Activated naive CD4-positive, alpha-beta T cell treated with anti-CD3 and anti-CD28 coated beads, Interleukin-2, amount 10 ng/mL, durations not matched to agents 7 days and 5 days (primary cell): ENCODE measurements at places on chromosomes 3 and 15.
A peak's percentile ranks its signal among the peaks of the same experiment; 100 is the strongest.

GRCh38 chr3:124207873-124208485 lies 216.1 kb upstream of the ROPN1 start:
- H3K36me3 ChIP-seq, result no peaks in the 10 kb centered on the region
- no peak for DNase-seq
- H3K27me3 ChIP-seq, result no peaks in the 10 kb centered on the region
- H3K4me3 ChIP-seq, result no peak overlapping the region

DNA sequence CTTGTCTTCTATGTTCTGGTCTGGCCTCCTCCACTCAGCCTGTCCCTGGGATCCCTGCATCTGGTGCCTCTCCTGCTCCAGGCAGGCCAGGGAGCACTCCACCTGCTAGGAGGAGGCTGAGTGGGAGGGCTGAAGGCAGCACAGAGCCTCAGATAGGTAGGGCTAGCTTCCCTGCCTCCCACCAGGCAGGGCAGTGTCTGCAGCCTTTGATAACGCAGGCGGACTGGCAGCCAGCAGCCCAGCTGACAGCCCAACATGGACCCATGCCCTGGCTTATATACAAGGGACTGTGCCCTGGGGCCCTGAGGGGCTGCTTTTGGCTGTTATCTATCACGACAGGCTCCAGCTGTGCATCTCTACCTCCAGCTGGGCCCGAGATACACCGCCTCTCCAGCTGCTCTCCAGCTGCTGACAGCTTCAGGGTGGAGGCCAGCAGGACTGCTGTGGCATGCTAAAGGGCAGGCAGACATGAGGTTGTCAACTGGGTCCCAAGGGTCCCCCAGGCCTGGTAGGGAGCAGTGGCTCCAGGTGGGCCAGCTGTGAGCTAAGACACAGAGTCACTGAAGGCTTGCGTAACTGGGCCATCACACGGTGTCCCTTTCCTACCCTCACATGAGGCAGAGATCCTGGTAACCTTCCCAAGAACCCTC lies 5.2 kb upstream of the CLK3 start:
- DNase-seq, result no peak
- H3K4me1 ChIP-seq, result peaks cover 12% of the 10 kb centered on the region
- H3K27me3 ChIP-seq, result peaks cover 40% of the 10 kb centered on the region
- no peaks in the 10 kb centered on the region for H3K36me3 ChIP-seq
- no peak overlapping the region for H3K27ac ChIP-seq

DNA sequence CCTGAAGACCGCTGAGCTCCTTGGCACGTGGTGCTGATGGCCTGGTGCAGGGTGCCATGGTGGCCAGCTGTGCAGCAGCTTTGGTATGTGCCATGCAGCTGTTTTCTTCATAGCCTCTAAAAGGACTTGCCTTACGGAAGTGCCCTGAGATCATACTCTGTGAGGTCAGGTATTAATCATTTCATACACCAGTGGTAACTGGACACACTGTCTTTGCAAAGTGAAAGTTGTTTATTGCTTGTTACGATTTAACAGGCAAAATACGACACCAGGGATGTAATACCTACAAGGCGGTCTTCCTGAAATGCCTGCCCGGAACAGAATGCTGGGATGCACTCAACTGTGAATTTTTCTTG lies 184.6 kb downstream of the ATP10A start:
- H3K27ac ChIP-seq, result no peak overlapping the region
- DNase-seq, result no peak
- H3K4me3 ChIP-seq, result no peak overlapping the region
- H3K4me1 ChIP-seq, result no peaks in the 10 kb centered on the region
- H3K36me3 ChIP-seq, result peaks cover 35% of the 10 kb centered on the region

- H3K36me3 ChIP-seq, result peaks cover 43% of the 10 kb centered on the region
- peak overlapping the region; percentile 29 for H3K27ac ChIP-seq
- H3K4me3 ChIP-seq, result no peak overlapping the region
- no peak for DNase-seq
- peaks cover 42% of the 10 kb centered on the region for H3K4me1 ChIP-seq
- no peaks in the 10 kb centered on the region for H3K27me3 ChIP-seq
Measured at GRCh38 chr15:75620058-75620820, 5.3 kb downstream of the SNUPN start.

DNA sequence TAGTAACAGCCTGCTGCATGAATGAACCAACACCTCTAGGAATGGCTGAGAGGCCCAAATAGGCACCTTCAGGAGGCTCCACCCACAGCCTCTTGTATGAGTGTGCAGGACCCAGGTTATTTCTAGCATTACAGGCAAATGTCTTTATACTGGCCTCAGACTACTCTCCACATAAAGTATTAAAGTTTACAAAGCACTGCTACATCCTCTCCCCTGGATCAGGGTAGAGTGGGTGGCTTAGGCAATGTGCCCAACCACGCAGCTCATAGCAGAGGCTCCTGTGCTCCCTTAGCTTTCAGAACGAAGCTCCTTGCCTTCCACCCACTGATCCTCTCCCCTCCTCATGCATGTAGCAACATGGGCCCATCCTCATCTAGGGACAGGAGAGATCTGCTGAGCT lies 16.3 kb downstream of the TMEM43 start:
- no peaks in the 10 kb centered on the region for H3K27me3 ChIP-seq
- H3K36me3 ChIP-seq, result peaks cover 47% of the 10 kb centered on the region
- H3K4me3 ChIP-seq, result no peak overlapping the region
- peaks cover 48% of the 10 kb centered on the region for H3K4me1 ChIP-seq
- H3K27ac ChIP-seq, result peak overlapping the region; percentile 95
- DNase-seq, result peak; percentile 19

DNA sequence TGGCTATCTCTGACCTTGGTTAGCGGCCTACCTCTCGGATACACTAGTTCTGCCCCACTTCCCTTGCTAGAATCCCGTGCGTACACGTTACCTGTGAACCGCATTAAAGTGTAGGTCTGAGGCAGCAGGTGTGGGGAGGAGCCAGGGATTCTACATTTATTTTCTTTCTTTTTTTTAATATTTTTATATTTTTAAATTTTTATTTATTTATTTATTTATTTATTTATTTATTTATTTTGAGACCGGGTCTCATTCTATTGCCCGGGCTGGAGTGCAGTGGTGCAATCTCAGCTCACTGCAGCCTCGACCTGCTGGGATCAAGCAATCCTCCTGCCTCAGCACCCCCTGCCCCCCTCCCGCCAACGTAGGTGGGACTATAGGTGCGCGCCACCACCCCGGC lies 60.9 kb upstream of the NR2E3 start:
- no peak overlapping the region for H3K27ac ChIP-seq
- H3K4me1 ChIP-seq, result no peaks in the 10 kb centered on the region
- no peak for DNase-seq
- no peaks in the 10 kb centered on the region for H3K36me3 ChIP-seq
- H3K4me3 ChIP-seq, result no peak overlapping the region
- peaks cover 16% of the 10 kb centered on the region for H3K27me3 ChIP-seq

GRCh38 chr3:15309662-15310335 lies 22.6 kb downstream of the SH3BP5 start:
- peak overlapping the region; percentile 93 for H3K27ac ChIP-seq
- DNase-seq, result no peak
- no peak overlapping the region for H3K4me3 ChIP-seq
- peaks cover 44% of the 10 kb centered on the region for H3K36me3 ChIP-seq

DNA sequence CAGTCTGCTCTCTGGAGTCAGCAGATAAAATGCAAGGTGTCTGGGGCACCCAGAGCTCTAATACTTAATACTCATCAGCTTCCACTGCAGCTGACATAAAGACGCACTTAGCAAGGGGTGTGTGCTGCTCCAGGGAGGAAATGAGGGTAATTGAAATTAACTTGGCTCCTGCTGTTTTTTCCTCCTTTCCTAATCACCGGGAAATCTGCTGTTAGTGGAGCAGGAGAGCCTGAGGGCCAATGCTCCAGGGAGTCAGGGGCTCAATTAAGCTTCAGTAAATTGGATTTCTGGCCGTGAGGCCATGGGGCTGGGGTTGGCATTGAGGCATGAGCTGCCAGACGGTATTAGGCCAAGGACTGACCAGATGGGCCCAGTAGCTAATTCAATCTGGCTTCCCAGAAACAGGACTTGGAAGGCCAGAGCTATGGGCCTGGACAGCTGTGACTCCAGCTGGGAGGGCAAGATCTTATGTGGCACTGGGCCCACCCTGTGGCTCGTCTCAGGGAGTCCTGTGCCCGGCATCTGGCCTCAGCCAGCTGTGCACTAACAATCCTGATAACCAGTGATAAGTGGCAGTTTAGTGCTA lies 30.7 kb upstream of the CHRNB4 start:
- H3K27ac ChIP-seq, result no peak overlapping the region
- H3K4me1 ChIP-seq, result no peaks in the 10 kb centered on the region
- peaks cover 23% of the 10 kb centered on the region for H3K27me3 ChIP-seq
- H3K4me3 ChIP-seq, result no peak overlapping the region
- no peak for DNase-seq

DNA sequence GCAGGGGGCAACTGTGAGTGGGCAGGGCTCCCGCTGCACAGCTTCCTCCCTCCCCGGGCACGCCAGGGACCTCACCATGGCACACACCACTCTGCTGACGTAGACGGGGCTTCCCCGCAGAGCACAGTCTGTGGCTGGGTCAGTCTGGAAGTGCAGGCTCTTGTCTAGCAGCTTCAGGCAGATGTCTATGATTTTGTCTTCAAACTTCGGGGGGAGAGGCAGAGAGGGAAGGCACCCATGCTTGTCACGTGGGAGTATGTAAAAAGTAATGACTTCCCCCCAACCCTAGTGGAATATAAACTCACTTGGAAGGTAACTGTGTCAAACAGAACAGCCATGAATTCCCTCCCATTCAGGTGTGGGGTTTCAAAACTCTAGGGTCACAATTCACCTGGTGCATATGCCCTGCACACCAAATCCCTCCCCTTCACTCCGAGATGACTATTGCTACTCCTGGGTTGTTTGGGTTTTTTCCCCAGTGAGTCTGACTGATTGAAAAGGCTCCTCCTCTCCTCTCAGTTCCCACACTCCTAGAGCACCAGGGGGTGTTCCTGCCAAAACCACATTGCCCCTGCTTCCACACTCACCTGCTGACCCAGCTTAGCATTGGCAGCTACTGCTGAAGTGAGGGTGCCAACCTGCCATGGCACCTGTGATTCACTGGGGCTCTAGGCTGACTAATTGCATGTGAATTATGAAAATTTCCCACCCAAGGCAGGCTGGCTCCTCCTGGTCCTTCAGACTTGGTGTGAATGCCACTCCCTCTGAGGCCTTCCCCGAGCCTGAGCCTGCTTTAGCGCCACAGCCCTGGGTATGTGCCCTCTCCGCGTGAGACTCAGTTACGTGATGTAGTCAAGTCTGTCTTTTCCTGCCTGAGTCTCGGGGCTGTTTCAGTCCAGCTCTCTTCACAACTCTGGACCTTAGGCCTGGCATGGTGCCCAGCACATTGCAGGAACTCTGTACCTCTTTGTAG lies 13.0 kb downstream of the TGM5 start:
- peaks cover 37% of the 10 kb centered on the region for H3K27me3 ChIP-seq
- DNase-seq, result no peak
- H3K36me3 ChIP-seq, result no peaks in the 10 kb centered on the region
- no peak overlapping the region for H3K27ac ChIP-seq

DNA sequence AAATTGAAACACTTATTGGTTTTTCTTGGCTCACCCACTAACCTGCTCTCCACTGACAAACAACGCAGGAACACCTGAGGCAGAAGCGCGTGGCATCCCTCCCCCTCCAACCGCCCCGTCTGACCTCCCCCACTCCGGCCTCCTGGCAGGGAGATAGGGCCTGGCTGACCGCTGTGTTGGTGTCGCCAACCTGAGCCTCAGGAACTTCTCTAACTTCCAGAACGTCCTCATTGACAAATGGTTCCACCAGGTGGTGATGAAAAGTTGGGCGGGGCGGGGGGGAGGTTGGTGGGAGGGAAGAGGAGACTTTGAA lies 22.8 kb downstream of the IL17RD start:
- no peaks in the 10 kb centered on the region for H3K4me1 ChIP-seq
- peaks cover 65% of the 10 kb centered on the region for H3K27me3 ChIP-seq
- no peak overlapping the region for H3K27ac ChIP-seq
- no peaks in the 10 kb centered on the region for H3K36me3 ChIP-seq
- no peak for DNase-seq
- H3K4me3 ChIP-seq, result no peak overlapping the region

GRCh38 chr15:84839714-84840113 lies 22.6 kb downstream of the ALPK3 start:
- no peak overlapping the region for H3K27ac ChIP-seq
- peaks cover 19% of the 10 kb centered on the region for H3K27me3 ChIP-seq
- DNase-seq, result no peak

GRCh38 chr3:98701071-98701675 lies 62.0 kb upstream of the ST3GAL6 start:
- no peak for DNase-seq
- H3K4me1 ChIP-seq, result no peaks in the 10 kb centered on the region
- H3K36me3 ChIP-seq, result no peaks in the 10 kb centered on the region
- no peak overlapping the region for H3K4me3 ChIP-seq
- no peaks in the 10 kb centered on the region for H3K27me3 ChIP-seq

GRCh38 chr15:83919978-83920510 lies 266.1 kb downstream of the ADAMTSL3 start:
- no peak overlapping the region for H3K27ac ChIP-seq
- H3K27me3 ChIP-seq, result no peaks in the 10 kb centered on the region
- no peak for DNase-seq
- no peak overlapping the region for H3K4me3 ChIP-seq

DNA sequence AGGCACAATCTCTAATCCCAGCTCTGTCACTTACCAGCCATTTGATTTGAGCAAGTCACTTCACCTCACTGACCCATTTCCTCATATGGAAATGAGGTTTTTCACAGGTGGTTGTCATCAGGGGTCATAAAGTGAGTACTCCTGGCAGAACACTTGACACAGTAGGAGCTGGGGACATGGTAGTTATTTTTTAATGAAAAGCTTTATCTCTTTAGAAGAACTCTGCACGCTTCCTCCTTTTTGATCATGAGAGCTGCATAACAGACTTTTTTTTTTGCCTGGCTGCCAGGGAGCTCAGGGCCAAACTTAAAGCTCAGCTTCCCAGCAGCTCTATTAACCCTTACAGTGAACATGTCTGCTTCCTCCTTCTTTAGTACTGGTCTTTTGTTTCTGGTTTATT lies 8.4 kb downstream of the VWA5B2 start:
- no peak for DNase-seq
- H3K4me3 ChIP-seq, result no peak overlapping the region
- peaks cover 30% of the 10 kb centered on the region for H3K27me3 ChIP-seq
- no peaks in the 10 kb centered on the region for H3K36me3 ChIP-seq
- no peak overlapping the region for H3K27ac ChIP-seq

- no peak within 1 kb of the TSS for H3K4me3 ChIP-seq
- no peaks in the 10 kb centered on the region for H3K36me3 ChIP-seq
- H3K27ac ChIP-seq, result no peak within 1 kb of the TSS
Measured at GRCh38 chr3:50204804-50205412, at the start of gene SLC38A3. SLC38A3 (plus strand) TSS chr3:50205271; CDS start chr3:50214200, 8,929 bp downstream.

- no peaks in the 10 kb centered on the region for H3K4me1 ChIP-seq
- no peaks in the 10 kb centered on the region for H3K27me3 ChIP-seq
- H3K4me3 ChIP-seq, result no peak overlapping the region
- no peak for DNase-seq
Measured at GRCh38 chr3:11522953-11523571, 120.7 kb downstream of the VGLL4 start.

DNA sequence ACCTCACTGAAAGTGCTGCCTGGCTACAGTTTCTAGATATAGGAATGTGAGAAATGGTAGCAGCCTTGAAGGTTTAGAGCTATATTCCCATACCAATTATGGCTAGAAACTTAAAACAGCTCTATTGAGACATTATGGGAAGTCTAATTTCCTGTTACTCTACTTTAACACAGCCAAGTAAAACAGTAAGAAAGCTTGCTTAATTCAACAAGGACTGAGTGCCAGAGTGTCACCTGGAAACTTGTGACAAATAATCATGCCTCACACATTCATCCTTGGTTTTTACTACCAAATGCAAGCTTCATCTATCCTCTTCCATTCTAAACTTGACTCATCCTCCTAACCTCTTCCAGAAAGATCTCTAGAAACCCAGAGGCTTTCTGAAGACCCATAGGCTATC lies 41.7 kb downstream of the UBE3A start:
- H3K4me3 ChIP-seq, result no peak overlapping the region
- H3K36me3 ChIP-seq, result peaks cover 48% of the 10 kb centered on the region
- H3K27me3 ChIP-seq, result no peaks in the 10 kb centered on the region
- no peak overlapping the region for H3K27ac ChIP-seq
- no peaks in the 10 kb centered on the region for H3K4me1 ChIP-seq
